Stimulated activated CD4-positive, alpha-beta T cell treated with anti-CD3 and anti-CD28 coated beads, Interleukin-1b, Interleukin-23, amount 100 ng/mL, for 1 hour (primary cell): ENCODE measurements at places on chromosomes 13 and 19.

DNA sequence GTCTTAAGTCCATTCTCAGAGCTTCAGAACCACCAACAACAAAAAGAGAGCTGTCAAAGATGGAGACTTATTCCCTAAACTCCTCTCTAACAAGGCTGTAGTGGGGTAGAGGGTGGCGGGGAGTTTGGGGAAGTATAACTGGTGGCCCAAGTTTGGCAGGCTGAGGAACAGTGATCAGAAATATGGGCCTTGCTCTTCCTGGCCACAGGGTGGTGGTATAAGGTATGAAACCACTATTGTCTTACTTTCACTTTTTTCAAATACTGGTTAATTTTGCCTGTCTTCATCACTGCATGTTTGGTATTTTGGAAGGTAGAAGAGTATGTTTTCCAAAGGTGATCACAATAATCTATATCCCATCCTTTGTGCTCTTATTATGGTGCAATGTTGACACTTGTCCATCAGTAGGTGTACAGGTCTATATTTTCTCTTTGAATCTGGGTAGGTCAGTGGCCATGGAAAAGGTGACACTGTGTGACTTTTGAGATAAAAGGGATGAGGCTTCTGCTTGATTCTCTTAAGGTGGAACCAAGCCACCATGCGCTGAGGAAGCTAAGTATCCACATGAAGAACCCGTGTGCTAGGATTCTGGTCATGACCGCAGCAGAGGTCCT lies 23.2 kb upstream of the GPC5 start:
- DNase-seq = no peak

DNA sequence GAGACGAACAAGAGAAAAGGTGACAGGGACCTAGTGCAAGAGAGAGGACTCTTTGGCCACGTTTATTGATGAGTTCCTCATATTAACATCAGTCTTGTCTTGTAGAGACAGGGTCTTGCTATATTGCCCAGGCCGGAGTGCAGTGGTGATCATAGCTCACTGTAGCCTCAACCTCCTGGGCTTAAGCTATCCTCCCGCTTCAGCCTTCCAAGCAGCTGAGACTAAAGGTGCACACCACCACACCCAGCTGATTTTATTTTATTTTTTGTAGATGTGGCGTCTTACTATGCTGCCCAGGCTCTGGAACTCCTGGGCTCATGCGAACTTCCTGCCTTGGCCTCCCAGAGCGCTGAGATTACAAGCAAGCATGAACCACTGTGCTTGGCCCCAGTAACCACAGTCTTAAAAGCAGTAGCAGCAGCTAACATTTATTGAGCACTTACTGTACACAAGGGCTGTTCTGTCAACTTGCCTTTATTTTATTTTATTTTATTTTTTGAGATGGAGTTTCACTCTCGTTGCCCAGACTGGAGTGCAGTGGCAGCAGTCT lies 1.1 kb upstream of the SH2D3A start:
- DNase-seq = no peak

DNA sequence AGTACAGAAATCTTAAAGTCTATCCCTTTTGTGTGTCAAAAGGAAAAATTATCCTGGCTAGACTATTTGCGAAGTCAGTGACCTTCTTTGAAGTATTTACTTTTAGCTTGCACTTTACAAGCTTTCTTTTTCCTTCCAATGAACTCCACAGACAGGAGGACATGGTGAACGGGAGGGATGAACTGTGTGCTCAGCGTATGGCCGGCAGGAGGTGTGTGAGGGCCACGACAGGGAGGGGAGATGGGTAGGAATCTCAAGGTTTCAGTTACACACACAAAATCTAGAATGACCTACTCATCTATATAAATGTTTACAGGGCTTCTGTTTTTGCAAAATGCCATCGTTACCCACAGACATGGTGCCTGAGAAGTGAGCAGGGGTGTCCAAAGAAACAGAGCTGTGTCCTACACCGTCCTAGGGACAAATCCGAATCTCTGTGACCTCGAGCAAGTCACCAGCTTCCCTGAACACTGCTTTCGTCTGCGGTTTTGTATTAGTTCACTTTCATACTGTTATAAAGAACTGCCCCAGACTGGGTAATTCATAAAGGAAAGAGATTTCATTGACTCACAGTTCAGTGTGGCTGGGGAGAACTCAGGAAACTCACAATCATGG lies 537.2 kb downstream of the LIG4 start:
- no peak for DNase-seq

- no peak for DNase-seq
Observed at GRCh38 chr13:31441800-31442510, 242.2 kb downstream of the B3GLCT start.

GRCh38 chr19:15815306-15815705 lies at the start of gene OR10H1:
Gene OR10H1 (minus strand): TSS chr19:15815664. CDS start chr19:15808037, 7,627 bp downstream.
- no peak for DNase-seq

DNA sequence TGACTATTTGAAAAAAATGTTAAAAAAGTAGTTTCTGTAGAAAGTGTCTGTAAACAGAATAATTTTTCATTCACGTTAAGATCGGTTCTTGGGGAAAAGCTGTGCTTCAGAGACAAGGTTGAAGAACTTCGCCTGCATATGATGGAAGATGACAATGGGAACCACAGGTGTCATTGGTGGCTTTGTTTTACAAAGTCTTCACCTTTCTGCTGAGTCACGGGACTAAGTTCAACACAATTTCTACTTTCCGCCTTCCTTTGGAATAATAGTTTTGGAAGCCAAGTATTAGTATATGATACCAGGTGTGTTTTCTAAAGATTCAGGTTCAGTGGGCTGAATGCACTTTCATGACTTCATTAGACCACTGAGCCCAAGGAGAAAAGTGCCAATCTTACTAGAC lies 155.6 kb upstream of the RNF113B start:
- no peak for DNase-seq

- DNase-seq = no peak
Observed at GRCh38 chr13:114315074-114315785, 927 bp downstream of the CHAMP1 start.

- no peak for DNase-seq
Observed at GRCh38 chr19:40588110-40588854, 11.6 kb downstream of the SHKBP1 start.

GRCh38 chr19:2274931-2275535 lies 6.9 kb downstream of the PEAK3 start:
- no peak for DNase-seq
